ENCODE measurements at places on chromosomes 2 and 18.

DNA sequence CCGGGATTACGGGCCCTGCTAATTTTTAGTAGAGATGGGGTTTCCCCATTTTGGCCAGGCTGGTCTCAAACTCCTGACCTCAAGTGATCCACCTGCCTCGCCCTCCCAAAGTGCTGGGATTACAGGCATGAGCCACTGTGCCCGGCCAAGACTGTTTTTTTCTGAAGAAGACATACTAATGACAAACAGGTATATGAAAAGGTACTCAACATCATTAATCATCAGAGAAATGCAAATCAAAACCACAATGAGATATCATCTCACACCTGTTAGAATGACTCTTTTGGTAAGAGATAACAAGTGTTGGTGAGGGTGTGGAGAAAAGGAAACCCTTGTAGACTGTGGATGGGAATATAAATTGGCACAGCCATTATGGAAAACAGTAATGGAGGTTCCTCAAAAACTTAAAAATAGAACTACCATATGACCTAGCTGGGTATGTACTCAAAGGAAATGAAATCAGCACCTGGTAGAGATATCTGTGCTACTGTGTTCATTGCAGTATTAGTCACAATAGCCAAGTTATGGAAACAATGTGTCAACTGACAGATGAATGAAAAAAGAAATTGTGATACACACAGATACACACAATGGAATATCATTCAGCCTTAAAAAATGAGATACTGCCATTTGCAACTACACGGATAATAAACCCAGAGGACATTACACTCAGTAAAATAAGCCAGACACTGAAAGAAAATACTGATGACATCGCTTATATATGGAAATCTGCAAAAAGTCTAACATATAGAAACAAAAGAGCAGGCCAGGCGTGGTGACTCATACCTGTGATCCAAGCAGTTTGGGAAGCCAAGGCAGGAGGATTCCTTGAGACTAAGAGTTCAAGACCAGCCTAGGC is 20.8 kb downstream of the SOS1 start:
- DNase-seq, result no peak

DNA sequence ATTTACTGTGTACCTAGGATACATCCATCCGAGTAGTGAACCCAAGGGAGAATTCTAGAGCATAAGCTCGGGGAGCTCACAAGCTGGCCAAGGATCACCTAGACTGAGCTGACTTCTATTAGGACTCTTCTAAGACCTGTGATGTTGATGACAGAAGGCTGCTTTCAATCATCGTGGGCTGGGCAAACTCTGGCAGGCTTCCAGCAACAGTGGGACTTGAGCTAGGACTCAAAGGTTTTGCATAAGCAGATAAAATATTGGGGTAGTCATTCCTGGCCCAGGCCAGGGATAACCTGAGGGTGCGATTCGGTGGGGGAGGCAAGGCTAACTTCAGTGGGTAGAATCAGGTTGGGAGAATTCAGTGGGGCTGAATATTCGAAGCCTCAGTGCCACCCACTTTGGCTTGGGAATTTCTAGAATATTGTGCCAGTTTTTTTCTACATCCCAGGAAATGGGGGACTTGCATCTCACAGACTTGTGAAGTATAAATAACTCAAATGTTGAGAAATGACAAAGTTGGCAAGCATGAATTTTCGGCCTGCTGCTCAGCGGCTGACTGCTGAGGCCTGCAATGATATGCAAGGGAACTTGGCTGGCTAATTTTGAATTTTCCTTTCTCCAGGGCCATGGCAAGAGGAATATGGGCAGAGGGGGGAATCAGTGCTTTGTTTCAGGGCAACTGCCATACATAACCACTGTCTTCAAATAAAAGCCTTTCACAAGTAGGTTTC is 274.3 kb downstream of the PRKCE start:
- DNase-seq, result no peak

GRCh38 chr2:210363261-210363660 is 48.3 kb upstream of the MYL1 start:
- no peak for DNase-seq

DNA sequence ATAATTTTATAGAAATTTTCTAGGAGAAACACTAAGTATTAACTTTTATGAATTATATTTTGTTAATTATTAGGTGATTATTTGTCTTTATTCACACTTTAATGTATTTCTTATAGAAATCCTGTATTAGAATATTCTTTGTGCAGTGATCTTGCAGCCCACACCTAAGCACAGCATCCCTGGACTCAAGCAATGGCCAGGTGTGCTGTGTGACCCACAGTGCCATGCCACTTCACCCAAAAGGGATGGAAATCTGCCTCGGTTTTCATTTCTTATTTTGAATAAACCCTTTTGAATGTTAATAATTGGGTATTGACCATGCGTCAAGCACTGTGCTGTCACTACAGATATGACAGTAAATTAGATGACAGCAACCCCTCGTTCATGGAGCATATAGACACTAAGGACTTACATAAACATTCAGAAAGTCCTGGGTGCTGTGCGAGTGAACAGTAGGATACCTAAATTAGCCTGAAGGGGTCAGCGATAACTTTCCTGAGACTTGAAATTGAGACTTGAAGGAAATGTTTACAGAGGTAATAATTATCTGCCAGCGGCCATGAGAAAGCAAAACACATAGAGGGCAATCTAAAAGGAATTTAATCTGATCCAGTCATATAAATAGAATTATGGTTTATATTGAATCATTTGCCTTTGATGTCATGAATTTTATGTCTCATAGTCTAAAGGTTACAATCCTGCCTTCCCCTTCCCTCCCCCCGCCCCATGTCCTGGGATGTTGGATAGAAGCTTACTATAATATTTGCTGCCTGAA is 52.7 kb upstream of the CALCRL start:
- DNase-seq, result no peak

DNA sequence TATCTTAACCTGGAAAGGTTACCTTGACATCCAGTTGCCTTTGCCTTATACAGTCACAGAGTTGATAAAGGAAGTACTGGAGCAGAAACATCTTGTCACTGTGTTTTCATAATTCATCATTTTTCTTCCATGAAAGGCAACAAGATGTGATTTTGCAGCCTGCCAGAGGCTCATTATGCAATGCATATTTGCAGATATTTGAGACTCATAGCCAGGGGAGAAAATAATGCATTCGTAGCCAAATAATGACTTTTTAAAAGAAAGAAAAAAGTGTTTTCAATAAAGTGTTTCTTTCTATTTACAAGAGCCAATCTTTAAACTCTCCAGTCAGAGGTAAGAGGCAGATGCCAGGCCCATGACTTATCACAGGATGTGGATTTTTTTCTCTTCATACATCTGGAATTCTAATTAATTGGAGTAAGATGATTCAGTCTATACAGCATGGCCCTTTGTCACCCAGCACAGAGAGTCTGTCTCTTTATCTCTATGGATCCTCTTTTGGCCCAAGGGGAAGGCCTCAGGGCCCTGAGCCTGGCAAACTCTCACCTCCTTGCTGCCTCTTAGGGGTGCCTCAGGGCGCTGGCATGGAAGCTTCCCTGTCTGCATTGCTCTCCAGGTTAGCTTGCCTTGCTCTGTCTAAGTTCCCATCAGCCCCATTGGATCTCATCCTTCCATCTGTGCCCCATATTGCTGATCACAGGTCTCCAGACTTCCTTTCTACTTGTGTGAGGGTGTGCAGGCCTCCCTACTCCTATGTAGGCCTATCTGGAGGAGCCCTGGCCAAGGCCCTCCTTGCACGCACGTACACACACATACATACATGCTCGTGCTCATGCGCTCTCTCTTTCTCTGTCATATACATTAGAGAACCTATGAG is 247.7 kb downstream of the TPGS2 start:
- no peak for DNase-seq

GRCh38 chr2:144701259-144701658 is 181.3 kb upstream of the ZEB2 start:
- no peak for DNase-seq

DNA sequence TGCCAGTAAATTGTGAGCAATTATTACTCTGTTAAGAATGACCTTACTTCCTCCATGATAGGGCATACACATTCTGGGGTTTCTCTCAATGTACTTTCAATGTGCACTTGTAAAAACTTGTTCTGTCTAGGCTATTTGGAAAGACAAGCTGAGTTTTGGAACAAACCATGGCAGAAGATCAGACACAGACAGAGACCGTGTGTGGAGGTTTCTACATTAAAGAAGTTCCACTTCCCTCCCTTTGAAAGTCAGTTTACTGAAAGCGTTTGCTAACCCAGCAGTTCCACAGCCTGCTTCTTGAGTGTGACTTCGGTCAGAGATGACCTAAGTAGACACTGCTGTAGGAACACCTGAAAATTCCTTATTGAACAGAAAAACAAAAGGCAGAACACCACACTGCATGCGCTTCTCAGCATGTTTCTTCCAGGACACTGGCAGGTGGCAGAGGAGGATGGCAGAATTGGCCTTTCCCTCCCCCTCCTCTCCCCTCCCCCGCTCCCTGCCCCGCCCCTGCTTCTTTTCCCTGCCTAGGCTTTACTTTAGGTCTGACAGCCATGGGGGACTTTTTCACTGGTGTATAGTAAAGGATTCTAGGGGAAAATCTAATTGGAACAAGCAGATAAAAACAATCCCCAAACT is 109.8 kb downstream of the NOL10 start:
- no peak for DNase-seq

GRCh38 chr2:88837511-88838160 is 146.2 kb downstream of the RPIA start:
- DNase-seq, result no peak

DNA sequence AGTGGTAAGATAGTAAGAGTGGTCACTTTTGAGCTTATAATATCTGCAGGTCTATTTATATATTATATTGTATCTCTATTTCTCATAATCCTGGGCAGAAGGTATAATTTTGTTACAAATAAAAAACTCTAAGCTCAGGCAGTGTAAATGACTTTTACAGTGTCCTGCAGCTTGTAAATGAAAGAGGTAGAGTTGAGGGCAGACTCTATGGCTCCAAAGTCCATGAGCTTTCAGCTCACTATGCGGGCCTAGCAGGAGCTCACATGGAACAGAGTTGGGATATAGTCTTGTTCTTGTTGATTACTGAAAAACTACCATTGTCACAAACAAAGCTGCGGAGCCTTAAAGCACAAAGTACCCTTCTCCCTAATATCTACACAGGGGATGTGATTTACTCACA is 361.4 kb downstream of the LNPK start:
- DNase-seq, result no peak

- DNase-seq, result no peak
These were observed 53.1 kb downstream of the MYO1B start for GRCh38 chr2:191298306-191298705.

GRCh38 chr2:224816816-224817215 is 100.7 kb upstream of the CCDC195 start:
- DNase-seq, result no peak

DNA sequence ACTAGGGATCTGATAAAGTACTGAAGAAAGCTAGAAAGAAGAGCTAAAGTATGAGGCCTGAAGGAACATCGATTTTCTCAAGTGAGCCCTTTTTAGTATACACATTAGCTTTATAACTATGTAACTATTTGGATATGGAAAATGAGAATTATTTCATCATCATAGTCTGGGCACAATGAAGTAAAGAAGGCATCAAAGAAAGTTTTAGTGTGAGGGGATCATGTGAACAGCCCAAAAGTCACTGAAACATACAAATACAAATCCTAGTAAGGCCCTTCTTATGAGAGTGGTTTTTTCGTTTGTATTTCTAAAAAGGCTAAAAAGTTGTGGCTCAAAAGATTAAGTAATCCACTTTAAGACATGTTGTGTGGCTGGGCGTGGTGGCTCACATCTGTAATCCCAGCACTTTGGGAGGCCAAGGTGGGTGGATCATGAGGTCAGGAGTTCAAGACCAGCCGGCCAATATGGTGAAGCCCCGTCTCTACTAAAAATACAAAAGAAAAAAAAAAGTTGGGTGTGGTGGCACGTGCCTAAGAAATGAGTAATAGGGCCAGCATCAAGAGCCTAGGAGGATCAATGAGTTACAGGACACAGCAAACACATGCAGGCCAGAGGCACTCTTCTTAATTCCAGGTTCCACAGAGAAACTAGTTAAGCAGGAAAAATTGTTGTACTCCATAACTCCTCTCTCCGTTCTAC is 61.9 kb downstream of the PUM2 start:
- no peak for DNase-seq

DNA sequence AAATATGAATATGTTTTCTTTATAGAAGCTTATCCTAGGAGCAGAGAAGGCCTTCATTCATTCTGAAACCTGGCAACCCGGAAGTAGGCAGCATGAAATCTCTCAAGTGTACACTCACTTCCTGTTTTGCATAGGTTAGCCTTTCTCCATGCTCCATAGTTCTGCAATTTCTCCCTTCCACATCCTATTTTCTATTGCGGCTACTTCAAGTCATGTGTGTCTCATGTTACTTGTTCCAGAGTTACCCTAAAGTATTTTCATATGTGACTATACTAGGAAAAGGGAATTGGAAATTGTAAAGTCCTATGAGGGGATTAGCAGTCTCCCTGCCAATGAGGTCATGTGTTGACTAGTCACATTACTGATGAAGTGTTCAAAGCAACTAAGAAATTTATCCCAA is 320.6 kb downstream of the NCKAP5 start:
- DNase-seq, result no peak

DNA sequence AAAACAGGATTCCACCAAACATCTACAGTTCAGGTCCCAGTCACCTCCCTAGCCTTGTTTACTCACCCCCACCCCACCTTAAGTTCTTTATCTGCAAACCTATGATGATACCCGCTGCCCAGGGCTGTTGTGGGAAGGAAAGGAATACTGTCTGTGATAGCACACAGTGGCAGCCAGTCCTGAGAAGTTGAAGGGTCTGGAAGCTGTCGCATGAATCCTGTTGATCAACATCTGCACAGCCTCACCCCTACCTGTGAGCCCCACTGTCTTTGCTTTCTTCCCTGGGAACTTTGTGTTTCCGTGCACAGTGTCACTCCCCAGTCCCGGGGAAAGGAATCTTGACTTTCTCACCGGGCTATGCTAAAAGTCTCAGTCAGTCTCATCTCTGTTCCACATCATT is 160.7 kb upstream of the EPAS1 start:
- no peak for DNase-seq

DNA sequence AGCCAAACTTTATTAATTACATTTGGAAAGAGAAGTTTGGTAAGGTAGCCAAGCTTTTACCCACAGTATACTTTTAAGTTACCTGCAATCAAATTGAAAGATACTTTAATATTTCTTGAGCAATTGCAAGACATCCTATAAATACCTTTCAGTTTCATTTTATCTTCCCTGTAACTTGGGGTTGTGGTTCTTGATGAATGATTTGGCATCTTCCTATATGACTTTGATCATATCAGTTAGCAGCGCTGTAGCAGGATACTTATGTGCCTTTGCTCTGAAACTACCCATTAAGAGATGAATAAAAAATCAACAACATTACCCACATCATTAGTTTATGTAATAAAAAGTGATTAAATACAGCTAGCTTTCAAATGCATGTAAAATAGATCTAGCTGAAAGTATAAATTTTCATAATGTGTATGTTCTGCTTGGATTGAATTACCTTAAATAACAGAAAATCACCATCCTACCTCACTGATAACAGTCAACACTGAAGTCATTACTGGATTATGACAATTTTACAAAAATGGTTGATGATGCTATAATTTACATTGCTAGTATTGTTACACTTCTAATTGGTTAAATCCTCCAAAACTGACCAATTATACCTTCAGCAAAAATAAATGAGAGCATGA is 50.4 kb downstream of the MMADHC start:
- no peak for DNase-seq

GRCh38 chr18:49029628-49030027 is 78.9 kb upstream of the SMAD7 start:
- no peak for DNase-seq
